ENCODE measurements at places on chromosomes 2 and 18.

GRCh38 chr2:11898576-11898975 lies 152.1 kb downstream of the LPIN1 start:
- no peak for DNase-seq

DNA sequence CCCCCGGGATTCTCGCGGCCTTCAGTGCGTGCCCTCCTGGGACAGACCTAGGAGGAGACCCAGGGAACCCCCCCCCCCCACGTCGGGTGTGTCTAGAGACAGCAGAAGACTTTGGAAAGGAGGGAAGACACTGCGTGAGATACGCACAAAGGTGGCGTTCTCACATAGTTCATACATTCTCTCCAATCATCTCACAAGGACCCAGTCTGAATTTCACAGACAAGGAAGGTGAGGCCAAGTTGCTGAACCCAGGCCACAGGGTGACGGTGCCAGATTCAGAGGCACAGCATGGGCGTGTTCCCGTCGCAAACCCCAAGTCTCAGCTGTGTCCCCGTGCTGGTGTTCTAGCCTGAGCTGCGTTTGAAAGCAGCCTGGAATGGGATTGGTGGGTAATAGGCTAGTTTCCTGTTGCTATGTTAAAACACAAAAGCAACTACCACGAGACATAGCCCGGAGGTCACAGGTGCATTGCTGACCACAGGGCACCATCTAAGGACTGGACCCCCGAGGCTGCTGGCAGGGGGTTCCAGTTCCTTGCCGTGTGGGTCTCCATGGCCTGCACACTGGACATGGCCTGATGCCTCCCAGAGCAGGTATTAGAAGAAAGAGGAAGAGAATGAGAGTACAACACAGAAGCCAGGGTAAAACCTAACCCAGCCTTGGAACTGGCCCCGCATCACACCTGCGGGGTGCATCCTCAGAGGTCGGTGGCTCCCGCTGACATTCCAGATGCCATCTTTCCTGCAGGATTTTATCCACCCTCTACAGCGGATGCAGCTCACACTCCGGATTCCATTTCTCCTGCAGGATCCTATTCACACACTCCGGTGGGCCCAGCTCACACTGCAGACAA lies 1.1 kb upstream of the PXDN start:
- DNase-seq = no peak

- DNase-seq = no peak
Observed at GRCh38 chr18:76461148-76461547, 33.9 kb downstream of the ZNF516 start.

DNA sequence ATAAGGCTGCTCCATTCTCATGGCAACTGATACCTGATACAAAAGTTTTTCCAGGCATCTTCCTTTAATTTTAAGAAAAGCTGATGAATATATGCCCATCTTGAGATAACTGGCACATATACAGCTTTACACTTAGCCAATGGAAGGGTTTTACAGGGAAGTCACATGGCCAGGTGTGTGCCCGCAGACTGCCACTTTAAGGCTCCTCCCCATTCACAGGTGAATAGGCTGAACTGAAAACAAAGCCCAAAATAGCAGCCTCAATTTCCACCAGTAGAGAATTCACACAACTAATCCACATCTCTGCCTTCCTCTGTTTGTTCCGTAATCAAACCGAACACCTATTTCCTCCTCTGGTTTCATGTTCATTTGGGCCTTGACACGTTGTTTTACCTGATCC lies 9.8 kb upstream of the ME2 start:
- no peak for DNase-seq

DNA sequence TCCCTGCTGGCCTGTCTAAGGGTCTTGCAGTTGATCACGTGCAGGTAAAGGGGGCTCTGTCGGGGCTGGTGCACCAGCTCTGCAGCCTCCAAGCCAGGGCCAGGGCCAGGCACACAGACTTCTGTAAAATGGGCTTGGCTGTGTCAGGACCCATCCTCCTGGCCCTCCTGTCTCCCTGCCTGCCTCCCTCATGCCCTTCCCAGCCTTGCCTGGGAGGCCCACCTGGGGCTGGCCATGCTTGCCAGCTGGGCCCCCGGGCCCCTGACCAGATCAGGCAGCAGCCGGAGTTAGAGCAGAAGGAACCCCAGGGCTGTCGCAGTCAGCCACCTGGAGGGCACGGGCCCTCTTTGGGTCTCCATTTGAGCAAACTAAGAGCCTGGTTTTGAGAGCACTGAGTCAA lies 2.0 kb downstream of the SLC66A3 start:
- no peak for DNase-seq

DNA sequence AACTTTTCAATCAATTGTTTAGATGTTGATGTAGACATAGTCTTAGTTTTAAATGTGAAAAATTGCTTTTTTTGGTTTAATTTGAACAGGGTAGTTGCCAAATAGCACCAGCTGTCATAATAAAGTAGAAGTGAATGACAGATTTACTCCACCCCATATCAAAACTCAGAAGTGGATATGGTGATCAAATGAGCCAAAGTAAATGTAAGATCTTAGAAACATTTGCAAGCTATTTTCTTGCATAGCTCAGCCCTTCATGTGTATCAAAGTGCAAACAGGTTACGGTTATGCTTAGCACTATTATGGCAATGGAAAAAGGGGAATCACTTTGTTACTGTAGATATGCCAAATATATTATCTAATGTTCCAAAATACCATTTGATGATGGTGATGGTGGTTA lies 540.9 kb upstream of the NRP2 start:
- no peak for DNase-seq

DNA sequence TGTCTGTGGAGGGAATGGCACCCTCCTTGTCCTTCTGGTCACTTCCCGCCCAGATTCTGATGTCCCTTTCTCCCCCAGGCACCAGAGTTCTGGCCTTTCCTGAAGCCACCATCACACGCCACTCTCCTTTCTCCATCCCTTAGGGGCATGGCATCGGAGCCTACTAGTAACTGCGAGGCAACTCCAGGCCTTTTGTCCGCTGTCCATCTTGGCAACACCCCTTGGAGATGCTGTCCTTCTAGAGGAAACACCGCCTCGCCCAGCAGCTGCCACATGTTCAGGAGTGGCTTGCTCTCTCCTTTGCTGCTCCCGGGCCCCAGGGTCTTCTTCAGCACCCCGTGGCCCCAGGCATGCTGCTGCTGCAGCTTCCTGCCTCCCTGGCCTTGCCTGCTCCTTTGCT lies 267.0 kb downstream of the SRBD1 start:
- no peak for DNase-seq

- no peak for DNase-seq
Observed at GRCh38 chr2:166454006-166454595, 39.9 kb downstream of the SCN7A start.

DNA sequence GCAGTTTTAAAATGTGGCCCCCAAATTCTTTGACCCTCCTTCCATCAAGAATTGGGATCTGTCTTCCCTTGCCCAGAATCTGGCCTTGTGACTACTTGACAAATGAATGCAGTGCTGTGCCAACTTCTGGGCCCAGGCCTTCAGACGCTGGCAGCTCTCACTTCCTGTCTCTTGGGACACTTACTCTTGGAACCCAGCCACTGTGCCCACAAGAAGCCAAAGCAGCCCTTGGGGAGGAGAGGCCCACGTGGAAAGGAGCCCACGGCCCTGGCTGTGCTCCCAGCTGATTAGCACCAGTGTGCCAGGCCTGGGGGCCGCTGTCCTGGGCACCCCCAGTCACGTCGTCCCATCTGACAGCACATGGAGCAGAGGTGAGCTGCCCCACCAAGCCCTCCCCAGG lies 56.6 kb downstream of the RPL37A start:
- no peak for DNase-seq

DNA sequence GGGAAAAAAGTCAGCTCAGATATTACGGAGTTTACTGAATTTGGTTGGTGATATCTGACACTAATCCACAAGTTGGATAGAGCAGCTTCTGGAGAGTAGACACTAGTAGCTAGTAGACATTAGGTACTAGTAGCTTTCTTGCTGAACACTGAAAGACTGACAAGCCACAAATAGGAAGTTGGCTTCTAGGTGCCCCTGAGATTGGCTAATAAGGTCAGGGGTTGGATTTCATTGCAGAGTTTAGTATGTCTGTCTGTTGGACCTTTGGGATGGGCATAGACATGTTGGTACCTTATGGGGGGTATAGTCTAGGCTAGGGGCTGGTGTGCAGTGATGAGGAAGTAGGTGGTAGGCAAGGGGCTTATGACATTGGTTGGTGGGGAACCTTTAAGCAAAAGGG lies 164.9 kb upstream of the LRRTM1 start:
- no peak for DNase-seq

- no peak for DNase-seq
Observed at GRCh38 chr2:120441744-120442471, 96.0 kb downstream of the INHBB start.

DNA sequence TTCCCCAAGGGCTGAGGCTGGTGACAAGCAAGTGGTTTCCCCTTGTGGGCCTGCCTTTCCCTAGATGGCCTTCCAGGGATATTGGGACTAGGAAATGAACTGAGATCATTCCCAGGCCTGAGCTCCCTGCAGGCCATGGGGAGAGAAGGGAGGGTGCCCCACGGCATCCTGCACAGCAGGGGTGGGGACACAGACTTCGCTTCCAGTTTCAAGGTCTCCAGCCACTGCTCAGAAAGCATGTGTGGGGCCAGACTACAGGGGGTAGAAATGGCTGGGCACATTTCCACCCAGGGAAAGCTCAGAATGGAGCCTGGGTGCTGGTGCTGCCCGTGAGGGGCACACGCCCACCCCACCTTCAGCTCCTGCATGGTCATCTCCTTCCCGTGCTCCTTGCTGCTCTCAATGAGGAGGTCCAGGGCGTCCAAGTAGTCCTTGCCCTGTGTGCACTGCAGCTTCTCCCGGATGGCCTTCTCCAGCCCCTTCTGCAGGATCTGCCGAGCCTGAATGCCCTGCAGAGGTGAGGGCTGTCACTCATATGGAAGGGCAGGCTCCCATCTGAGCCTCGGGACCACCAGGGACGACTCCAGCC lies 13.2 kb downstream of the CYP26B1 start:
- no peak for DNase-seq

- DNase-seq = no peak
Observed at GRCh38 chr2:21501376-21502027, 377.7 kb downstream of the TDRD15 start.

- no peak for DNase-seq
Observed at GRCh38 chr18:67969458-67969857, 452.9 kb upstream of the DSEL start.

DNA sequence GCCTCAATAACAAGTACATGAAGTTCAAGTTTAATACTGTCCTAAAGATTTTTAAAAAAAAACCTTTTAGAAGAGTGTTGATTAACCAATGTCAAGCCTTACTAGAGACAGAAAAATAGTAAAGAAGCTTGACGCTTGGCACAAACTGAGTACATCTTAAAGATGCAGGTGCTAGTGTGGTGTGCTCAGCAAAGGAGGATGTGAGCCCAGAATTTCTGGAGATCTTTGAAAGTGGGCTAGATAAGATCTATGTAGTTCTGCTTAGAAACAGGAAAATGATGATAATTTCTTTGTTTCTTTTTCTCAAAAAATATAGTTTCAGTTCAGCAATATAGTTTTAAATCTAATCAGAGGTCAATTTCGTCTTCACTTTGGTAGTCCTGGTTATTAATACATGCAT lies 118.3 kb upstream of the KLHL14 start:
- DNase-seq = no peak

DNA sequence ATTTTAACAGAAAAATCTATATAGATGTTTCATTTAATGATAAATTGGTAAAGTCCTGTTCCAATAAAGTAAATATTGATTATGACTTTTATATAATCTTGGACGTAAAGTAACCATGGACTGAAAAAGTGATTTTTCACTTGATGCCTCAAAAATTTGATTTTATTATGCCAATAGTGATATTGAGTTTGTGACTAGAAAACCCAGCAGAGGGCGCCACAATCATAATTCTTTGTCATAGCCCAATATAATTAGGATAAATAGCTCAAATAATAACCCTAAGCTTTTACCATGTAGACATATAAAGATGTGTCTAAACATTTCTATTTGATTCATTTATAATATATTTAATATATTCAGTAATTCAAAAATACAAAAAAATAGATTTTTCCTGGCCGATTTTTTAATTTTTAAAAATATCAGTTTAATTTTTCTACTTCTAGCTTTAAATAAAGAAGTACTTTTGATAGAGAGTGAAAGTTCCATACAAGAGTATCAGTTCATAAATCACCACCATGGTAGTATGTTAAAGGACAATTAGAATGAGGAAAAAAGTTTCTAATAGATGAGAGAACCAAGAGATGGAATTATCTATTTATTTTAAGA lies 30.7 kb downstream of the CAMKMT start:
- DNase-seq = no peak

DNA sequence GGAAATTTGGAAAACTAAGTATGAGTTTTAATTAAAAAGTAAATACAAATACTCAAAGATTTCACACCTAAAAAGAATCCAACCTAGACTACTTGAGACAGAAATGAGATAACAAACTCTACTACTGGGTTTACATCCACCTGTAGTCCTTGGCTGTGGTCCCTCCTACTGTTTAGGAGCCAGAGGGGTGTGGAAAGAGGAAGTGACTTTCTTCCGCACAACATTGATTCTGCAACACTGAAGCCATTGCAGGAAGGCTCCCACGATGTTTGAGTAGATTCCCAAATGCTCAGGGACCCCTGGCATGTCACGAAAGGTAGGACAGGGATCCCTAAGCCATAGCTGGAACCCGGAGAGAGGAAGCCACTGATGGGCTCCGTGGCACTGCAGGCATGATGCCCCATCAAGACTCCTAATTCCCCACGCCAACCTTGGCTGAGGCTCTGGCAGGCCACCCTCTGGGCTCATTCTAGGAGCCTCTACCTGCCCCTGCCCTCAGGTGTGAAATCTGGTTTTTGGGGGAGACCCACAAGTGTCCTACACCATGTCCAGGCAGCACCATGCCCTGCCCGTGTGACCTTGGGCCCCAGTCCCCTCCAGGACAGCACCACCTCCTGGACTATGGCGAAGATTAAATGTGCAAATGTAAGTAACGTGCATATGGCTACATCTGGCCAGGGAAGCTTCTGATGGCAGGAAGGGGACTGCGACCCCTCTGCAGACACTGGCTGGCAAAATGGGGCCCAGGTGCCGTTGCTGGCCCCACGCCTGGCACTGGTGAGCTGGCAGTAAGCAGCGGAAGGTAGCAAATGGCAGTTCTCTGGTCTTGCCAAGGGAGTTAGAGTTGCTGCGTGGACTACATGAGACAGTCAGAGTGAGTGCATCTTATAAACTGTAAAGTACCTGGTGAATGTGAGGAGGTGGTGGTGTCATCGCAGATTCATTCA lies 38.2 kb upstream of the MAL start:
- DNase-seq = no peak

- no peak for DNase-seq
Observed at GRCh38 chr2:198883604-198884003, 574.1 kb downstream of the SATB2 start.

DNA sequence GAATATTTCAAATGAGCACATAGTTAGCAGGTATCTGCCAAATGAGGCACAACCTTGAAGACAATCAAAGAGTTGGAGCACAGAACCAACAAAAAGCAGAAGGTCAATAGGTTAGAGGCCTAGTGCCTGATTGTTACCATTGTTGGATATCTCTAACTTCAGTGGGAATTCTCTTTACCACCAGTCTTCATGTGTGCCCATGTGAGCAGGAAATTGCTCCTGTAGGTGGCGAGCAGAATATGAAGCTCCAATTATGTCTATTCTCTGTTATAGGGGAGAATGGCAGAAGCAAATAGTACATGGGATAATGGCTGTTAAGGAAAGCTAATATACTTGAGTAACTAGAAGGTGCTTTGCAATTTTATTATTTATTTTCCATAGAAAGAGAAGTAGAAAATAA lies 14.9 kb upstream of the ZNF385B start:
- no peak for DNase-seq

- DNase-seq = no peak
Observed at GRCh38 chr2:241496904-241497877, 11.2 kb downstream of the STK25 start.

GRCh38 chr2:145137901-145138300 lies 618.0 kb upstream of the ZEB2 start:
- no peak for DNase-seq
